ENCODE measurements at places on chromosomes 13 and 19. TPM values are rescaled to one million over a fixed set of nuclear protein-coding genes. Genes with fewer than 3 reads are reported as not detected.

LHB gene
- not detected for total RNA-seq

LENG1 gene
- 6.5 TPM for total RNA-seq

ODAD3 gene
- total RNA-seq: 0.94 TPM

IGFLR1 gene
- total RNA-seq: 0.60 TPM

SIAH3 gene
- not detected for total RNA-seq

LRG1 gene
- not detected for total RNA-seq

ZNF649 gene
- 8.1 TPM for total RNA-seq
